ENCODE measurements at places on chromosomes 3 and 15.

DNA sequence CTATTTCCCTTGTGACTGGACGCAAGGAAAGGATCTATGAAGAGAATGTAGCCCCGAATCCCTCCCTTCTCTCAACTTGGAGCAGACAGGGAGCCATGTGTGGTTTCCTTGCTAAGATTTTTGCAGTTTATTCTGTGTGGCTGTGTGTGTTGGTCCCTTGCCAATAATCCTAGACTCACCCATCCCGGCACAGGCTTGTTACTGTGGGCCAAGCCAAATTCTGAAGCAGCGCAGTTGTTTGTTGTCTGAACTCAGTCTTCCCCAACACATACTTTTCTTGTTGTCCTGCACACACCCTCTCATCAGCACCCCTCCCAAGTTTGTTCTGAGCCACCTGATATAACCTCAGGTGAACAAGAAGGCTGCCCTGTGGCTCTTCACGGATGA, 193.3 kb upstream of the CTDSPL start:
- DNase-seq: no peak
- no peaks in the 10 kb centered on the region for H3K27me3 ChIP-seq
- H3K4me1 ChIP-seq: no peaks in the 10 kb centered on the region
- no peaks in the 10 kb centered on the region for H3K36me3 ChIP-seq

- no peak overlapping the region for H3K4me3 ChIP-seq
- no peaks in the 10 kb centered on the region for H3K27me3 ChIP-seq
- no peaks in the 10 kb centered on the region for H3K4me1 ChIP-seq
- no peak for DNase-seq
- H3K36me3 ChIP-seq: peaks cover 2% of the 10 kb centered on the region
- no peak overlapping the region for H3K27ac ChIP-seq
These were observed 45.7 kb downstream of the GRIP2 start for GRCh38 chr3:14494279-14494972.

DNA sequence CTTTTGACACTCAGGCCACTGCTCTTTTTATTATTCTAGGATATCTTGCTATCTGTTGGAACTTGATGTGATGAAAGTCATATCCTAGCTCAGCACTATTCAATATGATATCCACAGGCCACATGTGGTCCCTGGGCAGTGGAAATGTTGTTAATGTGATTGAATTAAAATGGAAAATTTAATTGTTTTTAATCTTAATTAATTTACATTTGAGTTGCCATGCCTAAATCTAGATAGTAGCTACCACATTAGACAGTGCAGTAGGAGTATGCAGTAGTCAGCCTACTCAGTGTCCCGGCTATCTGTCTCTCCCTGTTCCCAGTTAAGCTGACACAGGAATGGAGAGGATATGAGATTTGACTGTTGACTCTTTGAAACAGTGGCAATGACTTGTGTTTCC, 460.2 kb downstream of the GBE1 start:
- no peak overlapping the region for H3K4me3 ChIP-seq
- DNase-seq: no peak
- H3K4me1 ChIP-seq: no peaks in the 10 kb centered on the region
- H3K36me3 ChIP-seq: no peaks in the 10 kb centered on the region

DNA sequence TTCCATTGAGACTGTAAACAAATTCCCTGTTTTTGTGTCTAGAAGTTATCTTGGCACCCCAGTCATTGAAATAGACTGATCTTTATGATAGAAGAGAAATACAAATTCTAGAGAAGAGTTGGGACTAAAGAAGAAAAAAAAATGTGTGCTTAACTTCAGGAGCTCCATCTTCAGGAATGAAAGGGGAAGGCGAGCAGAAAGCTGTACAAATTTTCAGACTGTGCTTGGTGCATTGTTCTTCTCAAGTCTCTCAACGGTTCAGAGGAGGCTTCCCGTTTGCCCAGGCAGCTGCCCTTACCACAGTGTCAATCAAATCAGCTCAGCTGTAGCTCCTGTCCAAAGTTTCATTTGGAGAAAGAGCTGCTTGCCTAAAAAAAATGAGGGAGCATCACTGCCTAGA, 41.7 kb downstream of the OXSM start:
- H3K27ac ChIP-seq: no peak overlapping the region
- no peak for DNase-seq
- no peak overlapping the region for H3K4me3 ChIP-seq
- no peaks in the 10 kb centered on the region for H3K36me3 ChIP-seq
- H3K27me3 ChIP-seq: no peaks in the 10 kb centered on the region

GRCh38 chr3:43206105-43206504, 80.2 kb upstream of the SNRK start:
- H3K27me3 ChIP-seq: peaks cover 1% of the 10 kb centered on the region
- H3K4me1 ChIP-seq: no peaks in the 10 kb centered on the region
- H3K4me3 ChIP-seq: no peak overlapping the region
- no peaks in the 10 kb centered on the region for H3K36me3 ChIP-seq
- DNase-seq: no peak

DNA sequence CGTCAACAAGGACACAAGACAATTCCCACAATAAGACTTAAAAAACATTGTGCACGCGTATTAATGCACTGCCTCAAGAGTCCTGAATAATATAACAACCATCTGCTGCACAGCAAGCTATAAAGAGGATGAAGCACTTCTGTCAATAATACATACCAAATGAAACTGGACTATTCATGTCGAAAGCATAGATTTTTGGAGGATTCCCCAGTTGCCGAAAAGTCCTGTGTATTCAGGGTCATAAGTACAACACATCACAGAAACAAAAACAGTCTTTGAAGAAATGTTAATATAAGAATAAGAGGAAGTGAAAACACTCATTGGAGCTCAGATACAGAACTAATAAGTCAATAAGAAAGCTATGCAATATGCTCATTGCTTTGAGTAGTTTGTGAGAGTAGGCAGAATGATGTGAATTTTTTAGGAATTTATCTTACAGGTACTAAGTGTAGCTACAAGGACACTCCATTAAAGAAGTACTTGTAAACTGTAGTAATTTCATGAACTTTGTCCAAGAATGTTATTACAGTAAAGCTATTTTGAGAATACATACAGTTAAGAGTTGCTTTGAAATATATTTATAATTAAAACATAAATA, 31.6 kb downstream of the CBLB start:
- H3K27ac ChIP-seq: no peak overlapping the region
- no peaks in the 10 kb centered on the region for H3K27me3 ChIP-seq
- H3K4me1 ChIP-seq: no peaks in the 10 kb centered on the region
- no peak for DNase-seq

DNA sequence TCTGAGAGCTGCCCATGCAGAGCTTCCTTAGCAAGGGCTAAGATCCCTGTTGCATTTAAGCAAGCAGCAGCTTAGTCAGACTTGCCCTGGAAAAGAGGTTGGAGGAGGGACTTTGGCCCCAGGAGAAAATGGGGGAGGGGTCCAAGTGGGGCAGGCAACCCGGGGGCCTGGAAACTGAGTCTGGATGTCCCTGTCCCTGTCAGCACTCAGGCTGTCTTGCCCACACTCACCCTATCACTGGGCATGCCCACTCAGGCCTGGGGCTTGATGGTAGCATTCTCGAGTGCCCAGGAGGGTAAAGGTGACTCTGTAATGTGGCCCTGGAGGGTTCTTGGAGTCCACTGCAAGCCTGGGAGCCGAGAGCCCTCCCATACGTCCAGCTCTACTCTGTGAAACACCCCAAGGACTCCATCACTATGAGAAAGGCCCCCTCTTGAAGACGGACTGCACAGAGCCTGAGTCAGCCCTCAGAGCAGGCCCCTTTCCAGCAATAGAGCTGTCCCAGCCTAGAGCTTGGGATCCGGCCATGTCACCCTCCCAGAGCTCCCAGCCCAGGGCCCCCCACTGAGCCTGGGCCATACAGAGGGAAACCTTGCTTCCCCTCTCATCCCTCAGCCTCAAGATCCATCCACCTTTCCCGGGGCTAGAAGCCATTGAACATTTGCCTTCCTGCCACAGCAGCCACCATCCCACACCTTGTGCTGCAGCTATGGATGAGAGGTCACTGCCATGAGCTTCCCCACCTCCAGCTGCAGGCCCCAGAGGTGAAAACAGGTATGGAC, 13.4 kb downstream of the MYL3 start:
- peaks cover 10% of the 10 kb centered on the region for H3K4me1 ChIP-seq
- no peaks in the 10 kb centered on the region for H3K36me3 ChIP-seq
- no peak overlapping the region for H3K27ac ChIP-seq
- no peak for DNase-seq
- H3K27me3 ChIP-seq: 0 out of 2 replicates have a peak, but pooled peaks cover 2% of the 10 kb centered on the region

DNA sequence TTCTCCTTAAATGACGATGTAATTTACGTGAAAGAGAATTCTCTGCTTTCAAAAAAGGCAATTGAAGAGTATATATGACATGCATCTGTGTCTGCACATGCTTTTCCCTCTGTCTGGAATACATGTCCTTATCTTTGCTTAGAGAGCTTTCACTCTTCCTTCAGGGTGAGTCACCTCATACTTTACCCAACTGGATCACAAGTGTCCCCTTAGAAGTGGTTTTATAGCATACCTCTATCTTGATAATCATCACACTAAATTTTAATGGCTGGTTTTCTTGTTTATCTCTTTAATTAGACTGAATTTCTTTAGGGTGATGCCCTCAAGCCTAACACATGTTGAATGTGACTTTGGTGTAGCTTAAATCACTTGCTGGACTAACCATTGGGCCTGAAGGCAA, 178.9 kb downstream of the SV2B start:
- H3K27me3 ChIP-seq: no peaks in the 10 kb centered on the region

DNA sequence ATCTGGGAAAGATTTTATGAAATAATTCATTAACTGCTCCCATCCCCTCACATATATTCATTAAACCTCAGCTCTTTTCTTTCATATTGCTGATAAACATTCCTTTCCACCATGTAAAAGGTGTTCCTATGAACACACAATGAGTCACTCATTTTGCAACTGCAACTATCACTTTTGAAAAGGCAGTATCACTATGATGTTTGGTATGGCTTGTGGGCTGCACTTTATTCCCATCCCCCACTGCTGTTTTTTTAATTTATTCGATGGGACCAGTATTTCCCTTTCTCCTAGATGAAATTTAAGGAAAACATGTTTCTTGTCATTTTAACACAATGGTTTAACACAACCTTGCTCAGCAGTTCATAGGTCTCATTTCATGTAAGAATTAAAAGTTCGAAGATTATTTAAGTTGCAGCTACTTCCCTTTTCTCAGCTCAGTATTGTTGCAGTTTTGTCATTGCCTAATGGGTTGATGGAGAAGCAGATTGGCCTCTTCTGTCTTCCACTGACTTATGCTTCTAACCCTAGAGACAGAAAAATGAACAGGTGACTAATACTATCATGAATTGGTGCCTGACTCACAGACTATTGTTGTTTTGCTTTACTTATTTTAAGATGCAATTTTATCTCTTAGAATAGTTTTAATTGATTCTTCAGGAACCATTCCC, 280.3 kb downstream of the ZPLD1 start:
- H3K36me3 ChIP-seq: no peaks in the 10 kb centered on the region
- H3K27ac ChIP-seq: no peak overlapping the region
- DNase-seq: no peak
- H3K4me1 ChIP-seq: no peaks in the 10 kb centered on the region
- H3K4me3 ChIP-seq: no peak overlapping the region

- H3K27ac ChIP-seq: no peak overlapping the region
- H3K4me1 ChIP-seq: no peaks in the 10 kb centered on the region
- no peaks in the 10 kb centered on the region for H3K27me3 ChIP-seq
- H3K36me3 ChIP-seq: no peaks in the 10 kb centered on the region
These were observed 308.9 kb upstream of the DNAJC19 start for GRCh38 chr3:181298421-181298820.

DNA sequence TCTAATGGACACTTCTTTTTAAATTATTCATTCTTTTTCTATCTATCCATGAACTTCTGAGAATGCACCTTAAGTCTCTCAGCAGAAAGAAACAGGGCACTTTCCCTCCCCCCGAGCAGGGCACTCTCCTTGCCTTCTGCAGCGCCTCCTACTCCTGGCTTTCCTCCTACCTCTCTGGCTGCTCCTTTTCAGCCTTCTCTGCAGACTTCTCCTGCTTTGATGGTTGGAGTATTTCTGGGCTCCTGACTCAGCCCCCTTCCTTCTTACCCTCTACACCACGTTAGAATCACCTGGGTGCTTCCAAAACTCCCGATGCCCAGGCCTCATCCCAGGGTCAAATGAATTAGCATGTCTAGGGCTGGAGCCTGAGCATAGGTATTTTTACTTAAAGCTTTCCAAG, 3.4 kb downstream of the SCN5A start:
- H3K27me3 ChIP-seq: peaks cover 19% of the 10 kb centered on the region
- no peaks in the 10 kb centered on the region for H3K36me3 ChIP-seq
- H3K27ac ChIP-seq: no peak overlapping the region
- no peak overlapping the region for H3K4me3 ChIP-seq

DNA sequence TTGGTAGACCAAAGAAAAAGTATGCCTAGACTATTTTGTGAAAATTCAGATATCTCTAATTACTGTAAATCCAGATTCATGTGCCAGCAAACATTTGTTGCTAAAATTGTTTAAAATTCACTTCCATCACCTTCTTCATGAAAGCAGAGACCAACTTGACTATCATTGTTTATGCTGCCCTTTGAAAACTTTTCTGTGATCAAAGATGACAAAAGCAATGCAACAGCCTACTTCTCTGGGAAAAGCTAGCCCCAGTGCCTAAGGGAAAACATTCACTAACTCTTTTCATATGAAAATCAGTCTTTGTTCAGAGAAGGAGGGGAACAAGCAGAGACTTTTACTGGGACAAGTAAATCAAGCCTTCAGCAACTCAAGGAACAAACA, 178.0 kb upstream of the P2RY1 start:
- no peaks in the 10 kb centered on the region for H3K36me3 ChIP-seq
- no peaks in the 10 kb centered on the region for H3K27me3 ChIP-seq
- H3K27ac ChIP-seq: peak overlapping the region; percentile 27

DNA sequence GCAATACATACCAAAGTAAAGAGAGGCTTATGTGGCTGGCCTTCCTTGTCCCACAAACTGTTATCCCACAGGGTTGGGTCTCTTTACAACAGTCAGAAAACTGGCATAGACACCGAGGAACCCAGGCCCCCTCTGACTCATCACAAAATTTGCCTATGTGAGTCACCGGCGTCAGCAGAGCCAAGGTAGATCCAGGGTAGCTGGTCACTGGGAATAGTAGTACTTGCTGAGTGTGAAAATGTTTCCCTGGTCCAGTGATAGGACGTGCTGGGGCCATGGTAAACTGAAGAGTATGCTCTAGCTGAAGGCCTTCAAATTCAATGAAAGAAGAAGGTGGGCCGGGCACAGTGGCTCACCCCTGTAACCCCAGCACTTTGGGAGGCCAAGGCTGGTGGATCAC, 27.1 kb upstream of the SKIL start:
- no peaks in the 10 kb centered on the region for H3K27me3 ChIP-seq
- no peak overlapping the region for H3K4me3 ChIP-seq
- H3K36me3 ChIP-seq: no peaks in the 10 kb centered on the region
- no peak for DNase-seq
- no peak overlapping the region for H3K27ac ChIP-seq
- no peaks in the 10 kb centered on the region for H3K4me1 ChIP-seq
